Spleen (tissue), 13 donors: ENCODE measurements at places on chromosomes 12 and 14. TPM values are rescaled to one million over a fixed set of nuclear protein-coding genes. Genes with fewer than 3 reads are reported as not detected.

DTX3 gene
- total RNA-seq, result 23.2 TPM

NXPH4 gene
- total RNA-seq, result 0.28 TPM

KRT3 gene
- not detected for total RNA-seq

PNMA1 gene
- 25.4 TPM for total RNA-seq

SLC38A4 gene
- 0.34 TPM for total RNA-seq

ERP27 gene
- 6.4 TPM for total RNA-seq

EIF2S3B gene
- total RNA-seq, result 0.79 TPM

GLT1D1 gene
- total RNA-seq, result 21.3 TPM

KIF26A gene
- total RNA-seq, result 14.6 TPM

AQP2 gene
- not detected for total RNA-seq

TESPA1 gene
- 16.7 TPM for total RNA-seq

NTS gene
- not detected for total RNA-seq

EIF2B1 gene
- total RNA-seq, result 130 TPM

USP15 gene
- 145 TPM for total RNA-seq

SIX1 gene
- not detected for total RNA-seq

PDE3A gene
- total RNA-seq, result 9.4 TPM

CEP290 gene
- total RNA-seq, result 14.9 TPM

LRR1 gene
- 16.0 TPM for total RNA-seq

TSHR gene
- 1.1 TPM for total RNA-seq

DAD1 gene
- total RNA-seq, result 110 TPM

KCNC2 gene
- total RNA-seq, result not detected

SDR9C7 gene
- not detected for total RNA-seq

STXBP6 gene
- total RNA-seq, result 0.77 TPM

FIGNL2 gene
- 3.0 TPM for total RNA-seq

CFAP54 gene
- total RNA-seq, result 1.6 TPM

TAS2R31 gene
- total RNA-seq, result 7.5 TPM

SCARB1 gene
- 22.0 TPM for total RNA-seq

RIMBP2 gene
- total RNA-seq, result 0.98 TPM

ABCC9 gene
- total RNA-seq, result 17.1 TPM
